ENCODE measurements at places on chromosomes 12 and 14. TPM values are rescaled to one million over a fixed set of nuclear protein-coding genes. Genes with fewer than 3 reads are reported as not detected.

DNA sequence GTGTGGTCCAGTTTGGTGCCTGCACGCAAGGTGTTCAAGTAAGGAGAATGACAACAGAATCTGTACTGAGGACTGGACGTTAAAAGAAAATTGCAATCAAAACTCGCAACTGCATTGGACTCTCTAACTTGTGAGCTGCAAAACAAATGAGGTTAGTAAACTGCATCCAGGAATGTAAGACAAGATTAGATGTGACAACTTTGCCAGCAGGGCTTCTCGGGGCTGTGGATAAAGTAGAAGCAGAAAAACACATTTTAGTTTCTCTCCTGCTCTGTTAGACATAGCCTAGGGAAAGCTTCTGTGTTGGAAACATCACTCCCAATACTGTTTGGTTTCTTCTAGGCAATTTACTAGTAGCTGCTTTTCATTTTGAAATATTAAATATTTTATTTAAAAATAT, 338.2 kb upstream of the NAV3 start:
- H3K36me3 ChIP-seq = no peaks in the 10 kb centered on the region
- no peaks in the 10 kb centered on the region for H3K27me3 ChIP-seq
- DNase-seq = no peak
- H3K4me1 ChIP-seq = no peaks in the 10 kb centered on the region

- no peak overlapping the region for H3K4me3 ChIP-seq
- peaks cover 43% of the 10 kb centered on the region for H3K27me3 ChIP-seq
- peaks cover 5% of the 10 kb centered on the region for H3K4me1 ChIP-seq
Observed at GRCh38 chr14:72024043-72024407, 91.8 kb downstream of the RGS6 start.

DNA sequence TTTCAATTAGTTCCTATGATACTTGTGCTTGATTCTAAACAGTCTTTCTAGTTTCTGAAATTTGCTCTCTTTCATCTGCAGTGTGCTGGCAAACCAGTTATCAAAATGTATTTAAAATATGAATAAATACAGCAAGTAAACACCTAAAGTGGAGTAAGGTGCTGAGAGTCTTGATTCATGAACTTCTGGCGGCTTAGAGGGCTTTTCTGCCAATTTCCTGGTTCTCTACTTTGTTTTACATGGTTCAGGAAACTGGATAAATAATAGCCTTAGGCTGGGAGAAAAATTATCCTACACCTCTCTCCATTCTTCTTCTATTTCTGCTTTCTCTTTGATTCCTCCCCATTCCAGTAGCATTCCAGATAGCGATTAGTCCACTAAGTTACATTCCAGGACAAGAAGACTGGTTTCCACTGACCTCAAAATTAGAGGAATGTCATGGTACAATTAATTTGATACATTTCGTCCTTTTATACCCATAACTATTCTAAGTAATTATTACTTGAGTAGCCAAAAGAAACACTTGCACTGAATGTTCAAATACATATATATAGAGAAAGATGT, 14.9 kb downstream of the ATP2B1 start:
- H3K4me1 ChIP-seq = peaks cover 66% of the 10 kb centered on the region
- H3K4me3 ChIP-seq = no peak overlapping the region
- H3K27me3 ChIP-seq = no peaks in the 10 kb centered on the region
- DNase-seq = no peak
- H3K36me3 ChIP-seq = peaks cover 8% of the 10 kb centered on the region
- no peak overlapping the region for H3K27ac ChIP-seq

DNA sequence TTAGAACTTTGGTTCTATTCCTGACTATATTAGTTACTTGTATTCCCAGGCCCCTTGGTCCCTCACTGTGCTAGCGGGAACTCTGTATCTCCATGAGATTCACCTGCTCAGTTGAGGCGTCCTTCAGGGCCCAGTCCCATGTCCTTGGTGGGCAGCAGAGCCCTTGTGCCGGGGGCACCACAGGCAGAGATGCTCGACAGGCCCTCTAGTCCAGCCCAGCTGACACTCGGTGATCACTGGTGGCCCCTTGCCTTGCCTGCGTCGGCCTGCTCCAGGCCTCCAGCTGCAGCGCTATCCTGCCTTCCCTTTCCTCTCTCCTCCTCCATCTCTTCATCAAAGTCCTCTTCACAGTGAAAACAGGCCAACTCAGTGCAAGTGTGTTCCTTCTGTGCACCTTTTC, 70.0 kb downstream of the ANKRD9 start:
- no peak overlapping the region for H3K27ac ChIP-seq
- H3K4me3 ChIP-seq = no peak overlapping the region
- peaks cover 4% of the 10 kb centered on the region for H3K36me3 ChIP-seq
- DNase-seq = no peak

DNA sequence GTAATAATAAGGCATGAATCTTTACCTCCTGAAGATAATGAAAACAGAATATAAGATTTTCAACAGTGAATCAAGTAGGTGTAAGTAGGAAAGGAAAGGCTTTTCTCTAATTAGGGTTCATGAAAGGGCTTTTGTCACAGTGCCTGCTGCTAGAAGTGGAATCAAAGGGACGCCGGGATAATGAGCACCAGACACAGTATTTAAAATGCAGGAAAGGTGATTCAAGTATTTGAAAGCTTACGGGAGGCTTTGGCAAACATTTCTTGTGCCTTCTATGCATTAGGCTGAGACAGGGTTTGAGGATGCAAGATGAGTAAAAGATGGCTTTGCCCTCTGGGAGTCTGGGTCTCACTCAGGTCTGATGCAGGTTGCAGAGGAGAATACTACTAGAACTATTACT, 70.5 kb upstream of the ANO4 start:
- H3K27me3 ChIP-seq = peaks cover 19% of the 10 kb centered on the region
- H3K36me3 ChIP-seq = no peaks in the 10 kb centered on the region

DNA sequence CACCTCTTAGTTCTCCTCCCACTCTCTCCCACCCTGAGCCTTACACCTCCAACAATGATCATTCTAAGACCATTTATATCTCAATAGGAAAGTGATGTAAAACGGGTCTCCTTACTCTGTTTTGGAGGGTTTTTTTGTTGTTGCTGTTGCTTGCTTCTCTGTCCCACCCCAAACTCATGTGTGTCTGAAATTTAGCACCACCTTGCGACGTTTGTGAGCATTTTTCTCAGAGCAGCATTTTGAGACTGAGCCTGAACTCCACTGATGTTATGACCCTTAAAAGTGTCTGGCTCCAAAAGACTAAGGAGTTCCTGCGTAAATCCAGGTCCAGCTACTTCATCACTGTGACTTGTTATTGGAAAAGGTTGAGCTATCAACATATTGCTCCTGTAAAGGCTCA, 155.0 kb downstream of the DAD1 start:
- H3K4me1 ChIP-seq = no peaks in the 10 kb centered on the region
- no peaks in the 10 kb centered on the region for H3K36me3 ChIP-seq
- H3K27ac ChIP-seq = no peak overlapping the region
- no peaks in the 10 kb centered on the region for H3K27me3 ChIP-seq
- H3K4me3 ChIP-seq = no peak overlapping the region

GALNT16 gene
- 0.56 TPM for total RNA-seq

CLEC1B gene
- not detected for total RNA-seq

Data from activated naive CD8-positive, alpha-beta T cell treated with anti-CD3 and anti-CD28 coated beads for 36 hours (primary cell).